GM13977 (cell line): ENCODE measurements at places on chromosomes 1 and 21.

GRCh38 chr1:244047621-244048255, 3.3 kb upstream of the ZBTB18 start:
- DNase-seq, result peak; percentile 61

- DNase-seq, result no peak
These were observed 38.1 kb downstream of the MRAP start for GRCh38 chr21:32336711-32337110.

DNA sequence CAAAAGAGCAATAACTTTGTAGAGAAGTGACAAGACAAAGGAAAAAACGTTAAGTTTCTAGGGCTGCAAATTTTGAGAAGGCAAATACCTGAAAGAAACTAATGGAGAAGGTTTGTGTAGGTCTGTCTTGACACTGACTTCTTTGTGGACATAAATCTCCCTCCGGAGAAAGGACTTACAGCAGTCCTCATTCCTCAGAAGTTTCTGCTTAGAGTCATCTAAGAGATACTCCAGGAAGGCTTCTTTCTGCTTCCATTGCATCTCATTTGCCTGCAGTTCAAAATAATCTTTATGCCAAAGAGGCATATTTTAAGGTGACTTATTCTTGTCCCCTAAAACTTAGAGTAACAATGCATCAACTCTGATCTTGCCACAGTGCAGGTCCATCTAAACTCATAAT, 4.4 kb upstream of the C4BPB start:
- DNase-seq, result no peak

DNA sequence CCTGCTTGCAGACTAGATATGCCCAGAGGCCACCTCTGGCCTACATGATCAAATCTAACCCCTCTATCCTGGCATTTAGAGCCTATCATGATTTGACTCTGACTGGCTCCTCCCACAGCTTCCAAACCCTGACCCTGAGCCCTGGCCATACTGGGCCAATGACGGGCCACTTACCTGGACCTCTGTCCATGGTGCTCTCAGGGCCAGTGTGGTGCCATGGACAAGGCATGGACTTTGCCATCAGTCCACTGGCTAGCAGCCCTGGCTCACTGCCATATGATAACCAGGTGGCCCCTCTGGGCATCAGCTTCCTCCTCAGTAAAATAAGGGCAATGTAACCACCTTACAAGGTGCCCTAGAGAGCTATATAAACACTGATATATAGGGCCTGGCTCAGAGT, 713.4 kb downstream of the PTPRU start:
- no peak for DNase-seq
